ENCODE measurements at places on chromosomes 6 and 20.

- DNase-seq: no peak
Observed at GRCh38 chr6:105443941-105444340, 41.1 kb upstream of the PREP start.

DNA sequence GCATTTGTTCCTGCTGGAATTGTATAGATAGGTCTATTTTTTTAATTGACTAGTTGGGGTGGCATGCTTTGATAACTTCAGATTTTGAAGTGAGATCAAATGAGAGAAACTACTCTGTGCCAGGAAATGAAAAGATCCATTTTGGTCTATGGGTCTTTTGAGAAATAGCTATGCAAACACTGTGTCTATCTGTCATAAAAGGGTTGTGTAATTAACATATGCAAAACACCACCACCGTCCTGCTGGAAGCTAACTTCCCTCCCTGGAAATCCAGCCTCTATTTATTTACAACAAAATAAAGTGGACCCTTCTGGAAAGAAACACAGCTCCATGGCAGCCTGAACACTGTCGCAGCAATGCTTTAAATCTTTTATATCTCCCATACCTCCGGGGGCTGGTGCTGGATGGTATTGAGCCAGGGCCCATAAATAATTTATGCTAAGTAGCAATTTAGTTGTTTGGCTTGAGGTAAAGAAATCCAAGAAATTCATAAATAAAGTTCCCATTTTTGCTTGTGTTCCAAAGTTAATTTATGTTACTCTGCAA is 244.2 kb upstream of the POU3F2 start:
- no peak for DNase-seq

- DNase-seq: peak; percentile 89
Observed at GRCh38 chr6:53437557-53438202, 88.9 kb upstream of the ELOVL5 start.

- no peak for DNase-seq
Observed at GRCh38 chr6:113178349-113178748, 678.8 kb upstream of the MARCKS start.

DNA sequence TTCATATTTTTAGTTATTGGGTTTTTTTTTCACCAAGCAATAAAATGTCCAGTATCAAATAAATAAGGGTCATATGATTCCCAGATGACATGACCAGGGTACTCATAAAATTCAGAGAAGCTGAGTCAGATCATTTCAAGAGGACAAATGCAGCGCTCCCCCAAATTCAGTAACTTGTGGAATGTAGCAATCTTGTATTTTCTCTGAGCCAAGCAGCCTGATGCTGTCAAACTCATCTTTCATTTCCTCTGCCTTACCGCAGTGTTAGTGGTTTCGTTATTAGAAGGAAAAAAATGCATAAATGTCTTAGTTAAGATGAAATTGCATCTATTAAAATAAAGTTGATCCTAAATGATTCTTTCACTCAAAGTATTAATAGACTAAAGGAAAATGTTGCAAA is 57.8 kb upstream of the EDN1 start:
- no peak for DNase-seq
